ENCODE measurements at places on chromosomes 12 and 14.

DNA sequence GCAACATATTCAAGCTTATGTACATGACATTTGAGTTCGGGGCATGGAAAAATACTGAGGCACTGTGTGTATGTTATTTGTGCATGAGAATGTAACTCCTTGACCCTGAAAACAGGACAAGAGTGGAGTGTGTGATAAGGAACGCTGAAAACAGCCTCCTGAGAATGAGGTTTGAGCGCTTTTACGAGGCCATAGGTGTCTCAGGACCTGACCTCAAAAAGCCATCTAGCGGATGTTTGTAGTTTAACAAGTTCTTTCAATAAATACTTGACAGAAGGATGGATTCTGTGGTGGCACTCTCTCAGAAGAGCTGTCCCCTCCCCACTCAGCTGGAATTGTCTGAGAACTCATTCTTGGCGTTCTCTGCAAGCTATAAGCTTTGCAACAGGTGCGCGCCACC is 350.5 kb upstream of the TMTC1 start:
- DNase-seq: no peak

DNA sequence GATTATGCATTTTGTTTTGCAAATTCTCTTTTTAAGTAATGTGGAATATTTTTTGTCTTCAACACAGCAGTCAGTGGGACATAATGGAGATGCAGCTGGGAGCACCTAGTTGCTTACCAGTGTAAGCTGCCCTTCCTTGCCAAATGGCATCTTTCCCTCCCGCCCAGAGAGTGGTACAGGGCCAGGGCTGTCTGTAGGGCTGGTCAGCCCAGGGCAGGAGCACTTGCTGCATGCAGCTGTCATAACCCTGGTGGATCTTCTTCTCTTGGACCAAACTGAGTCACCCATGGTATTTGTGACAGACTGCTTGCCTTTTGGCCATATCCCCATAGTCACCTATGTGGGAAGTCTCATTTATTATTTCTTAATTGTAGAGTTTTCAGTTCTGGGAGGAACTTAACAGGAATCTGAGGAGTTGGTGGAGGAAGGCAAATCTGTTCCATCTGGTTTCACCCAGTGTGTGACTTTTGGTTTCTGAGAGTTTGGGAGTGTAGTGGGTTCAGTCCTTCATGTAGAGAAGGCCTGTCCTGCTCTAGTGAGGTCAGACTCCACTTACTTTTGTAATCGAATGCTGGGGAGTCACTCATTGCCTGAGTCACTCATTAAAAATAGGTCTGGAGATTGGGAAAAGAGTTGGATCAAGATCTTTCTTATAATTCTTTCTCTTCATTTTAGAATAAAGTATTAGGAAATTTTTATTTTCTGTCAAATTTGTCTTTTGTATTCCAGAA is 62.0 kb upstream of the ASPG start:
- peak; percentile 28 for DNase-seq

DNA sequence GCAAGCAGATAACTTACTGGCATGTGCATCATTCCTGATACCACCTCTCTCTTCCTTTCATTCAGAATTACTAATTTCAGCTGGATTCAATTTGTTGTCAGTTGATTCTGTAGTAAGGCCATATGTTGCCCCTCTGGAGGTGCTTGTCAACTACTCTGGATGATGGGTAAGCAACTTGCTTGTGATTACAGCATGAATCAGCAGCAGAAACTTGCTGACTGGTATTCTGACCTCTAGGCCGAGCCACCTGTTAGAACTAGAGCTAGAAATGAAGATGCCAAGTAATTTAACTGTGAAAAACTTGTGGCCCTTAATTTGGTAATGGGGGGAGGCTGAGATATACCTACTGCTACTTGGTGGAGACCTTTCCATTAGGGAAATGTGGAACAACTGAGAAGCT is 5.1 kb downstream of the RNF10 start:
- DNase-seq: no peak

DNA sequence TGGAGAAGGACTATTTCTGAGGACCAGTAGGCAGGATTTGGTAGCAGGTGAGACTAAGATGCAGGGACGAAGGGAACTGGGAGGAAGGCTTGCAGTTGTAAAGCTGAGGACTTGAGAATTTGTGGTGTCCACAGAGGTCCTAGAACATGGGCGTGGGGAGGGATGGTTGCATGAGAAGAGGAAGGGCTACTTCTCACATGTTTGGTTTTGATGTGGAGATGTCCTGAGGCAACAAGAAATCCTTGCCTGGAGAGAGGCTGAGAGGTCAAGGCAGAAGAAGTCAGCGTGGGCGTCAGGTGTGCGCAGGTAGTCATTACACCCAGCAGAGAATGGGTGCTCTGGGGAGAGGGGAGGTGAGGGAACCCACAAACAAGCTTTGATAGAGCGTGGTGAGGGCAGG is 5.7 kb upstream of the RABGGTA start:
- peak; percentile 64 for DNase-seq

DNA sequence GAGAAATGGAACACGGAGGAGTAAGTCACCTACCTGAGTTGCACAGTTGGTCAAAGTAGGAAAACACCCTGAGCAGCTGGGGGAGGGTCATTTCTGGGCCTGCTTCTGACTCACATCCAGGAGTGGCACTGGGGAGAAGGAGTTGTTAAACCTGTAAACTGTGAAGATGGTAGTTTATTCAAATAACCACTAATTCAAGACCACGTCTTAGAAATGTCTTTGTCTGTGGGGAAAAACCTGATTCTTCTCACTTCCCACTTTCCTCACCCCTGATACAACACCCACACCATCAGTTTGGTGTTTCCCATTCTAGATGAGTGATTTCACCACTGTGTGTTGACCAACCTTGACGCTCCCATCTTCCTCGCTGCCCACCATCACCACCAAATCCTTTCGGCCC is 207.1 kb downstream of the ANO4 start:
- peak; percentile 25 for DNase-seq

DNA sequence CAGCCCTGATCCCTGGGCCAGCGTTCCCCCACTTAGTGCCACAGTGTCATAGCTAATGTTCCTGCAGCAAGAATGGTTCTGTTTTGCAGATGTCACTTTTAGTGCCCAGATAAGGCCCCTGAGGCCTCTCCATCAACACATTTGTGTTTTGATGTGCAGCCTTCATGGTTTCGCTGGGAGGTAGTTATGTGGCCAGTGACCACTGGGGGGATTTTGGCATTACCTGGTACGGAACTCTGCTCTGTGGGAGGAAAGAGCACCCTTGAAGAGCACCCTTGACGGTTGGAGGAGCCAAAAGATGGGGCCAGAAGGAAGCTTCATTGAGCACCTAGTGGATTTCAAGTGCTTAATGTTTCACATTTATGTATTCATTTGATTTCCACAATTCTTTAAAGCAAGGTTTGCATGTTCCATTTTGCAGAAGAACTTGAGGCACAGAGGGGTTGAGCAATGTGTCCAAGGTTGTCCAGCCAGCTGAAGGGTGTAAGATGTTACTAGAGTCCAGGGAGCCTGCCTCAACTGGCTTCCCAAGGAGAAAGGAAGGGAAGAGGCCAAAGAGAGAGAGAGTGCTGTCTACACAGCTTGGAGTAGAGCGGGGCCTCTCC is 13.0 kb downstream of the SERPINA11 start:
- DNase-seq: no peak

DNA sequence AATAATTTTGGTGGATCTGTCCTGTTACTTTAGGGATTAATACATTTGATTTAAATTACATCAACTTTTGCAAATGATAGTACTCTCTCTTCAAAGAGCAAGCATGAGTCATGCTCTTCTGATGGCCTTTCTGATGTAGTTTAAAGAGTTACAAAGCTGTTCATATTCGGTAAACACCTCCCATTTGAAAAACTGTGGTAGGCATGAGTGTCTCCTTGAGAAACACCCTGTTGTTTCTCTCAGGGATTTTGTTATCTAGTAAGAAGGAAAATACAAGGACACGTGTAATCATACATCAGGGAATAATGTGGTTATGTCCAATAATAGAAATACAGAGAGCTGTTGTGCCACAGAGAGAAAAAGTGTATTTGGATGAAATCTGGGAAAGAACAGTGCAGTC is 53.3 kb upstream of the E2F7 start:
- no peak for DNase-seq

DNA sequence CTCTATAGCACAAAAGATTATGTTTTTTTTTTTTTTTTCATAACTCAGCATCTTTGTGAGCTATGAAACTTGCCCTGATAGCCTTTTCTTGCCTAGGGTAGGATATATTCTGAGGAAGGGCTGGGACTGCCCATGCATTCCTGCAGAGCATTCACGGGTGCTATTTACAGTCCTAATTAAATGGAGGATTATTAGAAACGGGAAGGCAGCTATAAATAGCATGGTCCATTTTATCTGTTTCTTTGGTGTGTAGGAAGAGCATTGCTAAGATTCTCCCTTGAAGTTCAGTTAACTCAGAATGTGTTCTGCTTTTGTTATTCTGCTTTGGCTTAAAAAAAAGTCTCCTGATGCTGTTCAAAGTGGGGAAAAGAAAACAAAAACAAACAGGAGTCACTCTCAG is 630.9 kb downstream of the DIO2 start:
- no peak for DNase-seq

- DNase-seq: no peak
Measured at GRCh38 chr14:41663473-41663850, 56.8 kb downstream of the LRFN5 start.

- DNase-seq: peak; percentile 46
Measured at GRCh38 chr12:100234591-100235304, 32.1 kb downstream of the DEPDC4 start.

GRCh38 chr12:114192549-114192948 is 213.4 kb downstream of the TBX5 start:
- DNase-seq: no peak

- no peak for DNase-seq
Measured at GRCh38 chr12:12445882-12446181, 89.0 kb downstream of the BORCS5 start.

DNA sequence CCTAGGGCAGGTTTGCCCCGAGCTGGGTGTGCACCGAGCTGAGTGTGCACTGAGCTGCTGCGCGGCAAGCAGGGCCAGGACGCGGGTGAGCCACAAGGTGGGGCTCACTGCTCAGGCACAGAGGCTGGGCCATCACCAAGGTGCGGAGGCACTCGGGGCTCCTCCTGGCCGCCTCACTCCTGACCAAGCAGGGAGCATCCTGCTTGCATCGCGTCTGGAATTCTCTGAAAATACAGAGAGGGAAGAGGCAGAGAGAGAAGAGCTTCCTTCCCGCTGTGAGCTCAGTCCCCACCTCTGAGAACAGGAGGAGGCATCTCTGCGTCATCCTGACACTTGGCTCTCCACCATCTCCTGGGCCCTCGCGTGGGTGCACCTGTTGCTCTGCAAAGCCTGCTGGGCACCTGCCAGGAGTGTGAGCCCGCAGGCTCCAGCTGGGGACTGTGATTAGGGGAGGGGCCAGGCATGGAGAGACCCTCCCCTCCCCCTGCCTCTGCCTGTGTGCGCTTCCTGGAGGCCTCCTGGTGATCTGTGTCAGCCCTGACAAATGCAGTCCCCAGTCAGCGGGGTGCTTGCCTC is 116.3 kb downstream of the GLT1D1 start:
- no peak for DNase-seq

DNA sequence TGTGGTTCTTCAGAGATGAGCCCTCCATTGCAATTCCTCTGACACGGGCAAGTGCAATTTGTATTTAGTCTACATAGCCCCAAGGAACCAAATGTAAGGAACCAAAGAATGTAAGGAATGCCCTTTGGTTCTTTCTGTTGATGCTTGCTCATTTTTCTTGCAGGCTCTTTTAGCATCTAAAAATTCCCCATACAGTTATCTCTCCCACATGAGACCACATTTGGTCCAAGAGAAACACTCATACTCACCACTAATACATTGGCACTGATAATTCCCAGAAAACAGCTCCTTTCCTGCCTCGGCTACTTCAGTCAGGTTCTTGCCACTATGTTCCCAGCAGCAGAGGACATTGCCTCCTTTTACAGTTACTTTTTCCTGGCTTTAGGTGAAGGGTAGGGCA is 332.6 kb downstream of the AEBP2 start:
- DNase-seq: no peak

GRCh38 chr12:76242813-76243550 is 105.2 kb downstream of the BBS10 start:
- no peak for DNase-seq

GRCh38 chr14:65937960-65938316 is 525.4 kb downstream of the FUT8 start:
- DNase-seq: no peak

DNA sequence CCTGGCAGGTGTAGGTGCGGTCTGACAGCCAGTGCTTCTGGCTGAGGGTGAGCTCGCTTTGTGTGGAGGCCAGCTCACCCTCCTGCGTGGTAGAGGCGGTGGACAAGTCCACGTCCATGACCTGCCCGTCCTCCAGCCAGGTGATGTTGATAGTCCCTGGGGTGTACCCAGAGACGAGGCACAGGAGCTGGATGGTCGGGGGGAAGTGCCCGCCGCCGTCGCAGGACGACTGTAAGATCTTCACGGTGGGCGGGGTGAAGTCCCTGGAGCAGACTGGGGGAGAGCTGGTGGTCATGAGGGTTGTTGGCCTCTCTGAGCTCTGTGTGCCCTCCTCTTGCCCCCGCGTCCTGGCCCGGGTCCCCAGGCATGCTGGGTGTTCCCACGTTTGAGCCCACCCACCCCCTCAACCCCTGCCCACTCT is 74.6 kb downstream of the TMEM121 start:
- DNase-seq: no peak

DNA sequence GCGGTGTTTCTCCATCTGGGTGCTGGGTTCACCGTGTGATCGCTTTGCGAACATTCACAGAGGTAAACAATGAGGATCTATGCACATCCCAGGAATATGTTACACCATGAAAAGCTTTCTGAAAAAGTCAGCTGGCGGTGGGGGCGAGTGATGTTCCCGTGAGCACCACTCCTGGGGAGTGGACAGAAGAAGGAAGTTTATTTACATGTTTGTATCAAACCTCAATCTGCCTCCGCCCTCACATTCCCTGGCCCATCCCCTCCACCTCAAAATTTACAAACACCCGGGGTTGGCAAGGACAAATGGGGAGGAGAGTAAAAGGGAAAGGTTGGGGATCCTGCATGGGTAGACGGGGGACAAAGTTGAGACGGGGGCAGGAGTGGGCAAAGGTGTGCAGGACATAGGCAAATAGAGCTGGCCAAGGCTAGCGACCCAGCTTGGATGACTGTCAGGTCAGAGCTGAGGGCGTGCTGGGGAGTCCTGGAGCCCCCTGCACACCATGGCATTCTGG is 6.9 kb downstream of the TNFRSF1A start:
- peak; percentile 27 for DNase-seq

DNA sequence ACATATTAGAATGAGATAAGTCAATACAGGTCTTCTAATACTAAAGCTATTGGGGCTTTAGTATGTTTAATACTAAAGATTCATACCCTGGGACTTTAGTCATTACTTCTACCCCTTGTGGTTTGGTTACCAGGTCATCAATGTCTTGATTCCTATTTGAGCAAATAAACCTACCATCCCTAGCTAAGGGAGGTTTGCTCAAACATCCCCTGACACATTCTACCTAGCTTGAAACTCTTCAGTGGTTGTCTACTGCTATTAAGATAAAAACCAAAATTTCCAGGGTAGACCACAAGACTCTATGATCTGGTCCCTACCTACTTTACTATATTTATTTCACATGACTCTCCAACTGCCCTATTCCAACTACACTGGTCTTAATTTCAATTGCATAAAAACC is 7.3 kb upstream of the C2CD5 start:
- DNase-seq: no peak

Data from inflammatory macrophage treated with lipopolysaccharide for 4 hours (primary cell).